Renal cortical epithelial cell (primary cell): ENCODE measurements at places on chromosomes 7 and 10. TPM values are rescaled to one million over a fixed set of nuclear protein-coding genes. Genes with fewer than 3 reads are reported as not detected.

TMEM270 gene
- not detected in 2 replicates for total RNA-seq

KBTBD2 gene
- total RNA-seq, result 52.5 and 76.1 TPM in 2 replicates

BZW2 gene
- total RNA-seq, result 93.6 and 144 TPM in 2 replicates

CTTNBP2 gene
- total RNA-seq, result 4.3 and 47.5 TPM in 2 replicates

NKX2-3 gene
- total RNA-seq, result not detected in 2 replicates

ADAM22 gene
- 1.2 and 1.6 TPM in 2 replicates for total RNA-seq

CH25H gene
- total RNA-seq, result 0.10 TPM in 1 of 2 replicates, not detected in the other

DNA sequence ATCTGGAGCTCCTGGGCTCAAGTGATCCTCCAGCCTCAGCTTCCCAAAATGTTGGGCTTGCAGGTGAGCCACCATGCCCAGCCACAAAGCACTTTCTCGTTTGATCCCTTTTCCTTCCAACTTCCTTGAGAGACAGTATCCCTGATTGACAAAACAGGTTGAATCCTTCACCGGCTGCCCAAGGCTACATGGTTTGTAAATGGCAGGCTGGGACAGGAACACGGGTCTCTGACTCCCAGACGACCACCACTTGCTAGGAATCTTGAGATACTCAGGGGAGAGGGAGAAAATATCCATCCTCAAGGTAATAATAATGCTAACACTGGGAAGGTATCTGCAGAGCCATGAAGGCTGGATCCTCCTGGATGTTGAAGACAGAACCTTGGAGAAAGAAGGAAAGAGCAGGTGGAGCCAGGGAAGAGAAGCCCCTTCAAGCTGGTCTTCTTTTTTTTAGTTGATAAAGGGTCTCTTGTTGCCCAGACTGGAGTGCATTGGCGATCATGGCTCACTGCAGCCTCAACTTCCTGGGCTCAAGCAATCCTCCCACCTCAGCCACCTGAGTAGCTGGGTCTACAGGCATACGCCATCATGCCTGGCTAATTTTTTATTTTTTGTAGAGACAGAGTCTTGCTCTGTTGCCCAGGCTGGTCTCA is 19.8 kb downstream of the MMRN2 start:
- no peak for DNase-seq

- DNase-seq, result no peak
These were observed 15.0 kb upstream of the COMMD3 start for GRCh38 chr10:22301193-22301592.

- no peak for DNase-seq
These were observed 25.7 kb downstream of the ZNF503 start for GRCh38 chr10:75375838-75376237.

DNA sequence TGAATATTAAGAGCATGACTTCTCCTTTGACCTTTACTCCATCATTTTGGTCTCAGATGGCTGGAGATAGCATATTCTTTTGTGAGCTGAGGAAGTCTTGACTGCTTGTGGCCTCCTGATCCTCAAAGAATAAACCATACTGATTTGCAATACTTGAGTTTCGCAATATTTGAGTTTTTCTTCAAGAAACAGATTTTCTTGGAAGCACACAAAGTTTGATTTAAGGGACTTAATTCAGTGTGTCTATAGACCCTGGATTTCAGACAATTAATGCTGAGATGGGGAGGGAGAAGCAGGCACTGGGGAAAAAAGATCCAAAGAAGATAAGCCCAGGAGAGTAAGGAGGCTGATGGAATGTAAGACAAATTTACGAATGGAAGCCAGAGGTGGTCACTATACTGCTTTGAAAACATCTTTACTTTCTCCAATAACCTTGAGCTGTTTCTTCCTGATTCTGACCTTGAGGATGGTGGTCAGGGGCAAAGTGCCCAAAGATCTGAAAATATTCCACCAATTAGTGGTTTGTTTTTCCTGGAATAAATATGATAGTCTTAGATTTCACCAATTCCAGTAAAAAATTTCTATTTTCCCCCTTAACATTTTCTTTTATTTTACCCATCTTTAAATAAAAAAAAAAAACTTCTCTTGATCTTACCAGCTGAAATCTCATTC is 7.5 kb downstream of the EPDR1 start:
- DNase-seq, result peak; percentile 59

DNA sequence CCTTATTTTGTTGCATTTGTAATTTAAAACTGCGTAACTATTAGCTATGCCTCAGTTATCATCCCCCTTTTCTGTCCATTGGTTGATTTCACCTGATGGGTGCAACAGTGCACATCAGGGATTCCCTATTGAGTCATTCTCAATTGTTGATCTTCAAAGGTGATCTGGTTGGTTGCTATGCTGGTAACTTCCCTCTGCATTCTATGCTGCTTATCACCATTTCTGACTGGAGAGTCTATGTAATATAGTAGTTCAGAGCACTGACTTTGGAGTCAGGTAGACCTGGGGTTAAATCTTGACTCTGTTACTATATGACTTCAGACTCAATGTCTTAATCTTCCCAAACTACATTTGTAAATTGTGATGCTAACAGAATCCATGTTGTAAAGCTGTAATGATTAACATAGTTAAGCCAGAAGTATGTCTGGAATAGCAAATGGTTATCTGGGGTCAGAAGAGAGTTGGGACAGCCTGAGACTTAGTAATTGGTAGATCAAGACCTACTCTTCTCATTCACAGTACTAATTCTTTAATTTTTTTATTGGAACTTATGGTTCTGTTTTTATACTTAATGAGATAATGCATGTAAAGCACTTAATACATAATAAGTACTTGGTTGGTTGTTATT is 38.1 kb downstream of the EXOC6 start:
- DNase-seq, result peak; percentile 64

DNA sequence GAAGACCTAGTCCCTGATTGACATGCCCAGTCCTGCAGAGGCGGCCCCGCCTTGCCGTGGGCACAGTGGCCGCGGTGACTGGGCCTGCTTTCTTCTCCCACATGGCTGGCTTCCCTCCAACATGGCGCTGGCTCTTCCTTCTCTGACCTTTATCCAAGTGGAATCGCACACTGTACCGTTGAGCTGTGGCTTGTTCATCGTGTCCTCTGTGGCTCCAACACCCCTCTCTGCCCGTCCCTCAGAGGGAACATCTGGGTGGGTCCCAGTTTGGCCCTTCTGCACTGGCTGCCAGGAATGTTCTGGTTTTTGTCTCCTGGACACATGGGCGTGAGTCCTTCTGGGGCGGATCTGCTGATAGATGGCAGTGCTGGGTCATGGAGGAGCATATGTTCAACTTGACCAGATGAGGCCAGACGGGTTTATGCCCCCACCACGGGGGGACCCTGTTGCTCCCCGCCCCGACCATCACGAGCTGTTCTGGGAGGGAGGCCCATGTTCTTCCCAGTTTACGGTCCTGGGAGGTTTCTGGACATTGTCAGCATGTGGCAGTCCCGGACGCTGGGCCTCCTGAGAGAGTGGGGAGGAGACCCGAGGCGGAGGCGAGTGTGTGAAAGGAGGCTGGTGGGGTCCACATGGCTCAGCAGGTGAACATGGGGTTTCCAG is 63.5 kb downstream of the LHPP start:
- DNase-seq, result no peak

GRCh38 chr7:28465697-28466096 is 53.4 kb downstream of the CREB5 start:
- DNase-seq, result no peak

GRCh38 chr10:113716109-113716910 is 35.2 kb upstream of the PLEKHS1 start:
- DNase-seq, result no peak

- no peak for DNase-seq
These were observed 57.8 kb downstream of the GCC1 start for GRCh38 chr7:127527561-127527960.

GRCh38 chr7:29511337-29511736 is 52.3 kb upstream of the PRR15 start:
- no peak for DNase-seq

GRCh38 chr7:85699482-85699881 is 512.6 kb upstream of the SEMA3D start:
- DNase-seq, result no peak

DNA sequence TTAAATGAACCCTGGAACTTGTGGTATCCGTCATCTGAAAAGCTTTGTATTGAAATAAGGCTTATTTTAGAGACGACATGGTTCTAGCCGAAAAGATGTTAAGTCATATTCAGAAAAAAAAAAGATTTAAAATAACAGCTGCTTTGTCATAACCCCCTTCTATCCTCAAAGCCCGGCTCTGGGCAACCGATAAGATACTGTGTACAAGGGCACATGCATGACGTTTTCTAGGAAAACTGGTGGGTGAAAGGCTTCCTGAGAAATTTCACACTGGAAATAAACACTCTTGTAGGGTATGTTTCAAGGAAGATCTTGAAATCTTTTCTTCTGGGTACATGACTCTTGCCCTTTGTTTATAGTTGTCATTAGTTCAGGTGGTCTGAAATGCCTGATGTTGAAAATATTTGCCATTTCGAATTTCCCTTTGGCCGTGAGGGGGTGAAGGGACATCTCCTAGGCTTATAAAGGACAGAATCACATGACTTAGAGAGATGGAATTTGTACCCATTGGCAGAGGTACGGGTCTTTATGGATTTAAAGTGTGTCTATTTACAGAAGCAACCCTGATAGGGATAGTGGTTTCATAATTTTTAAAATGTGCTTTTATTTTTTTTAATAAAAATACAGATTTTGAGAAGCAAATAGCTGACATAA is 232.5 kb downstream of the PTEN start:
- no peak for DNase-seq

DNA sequence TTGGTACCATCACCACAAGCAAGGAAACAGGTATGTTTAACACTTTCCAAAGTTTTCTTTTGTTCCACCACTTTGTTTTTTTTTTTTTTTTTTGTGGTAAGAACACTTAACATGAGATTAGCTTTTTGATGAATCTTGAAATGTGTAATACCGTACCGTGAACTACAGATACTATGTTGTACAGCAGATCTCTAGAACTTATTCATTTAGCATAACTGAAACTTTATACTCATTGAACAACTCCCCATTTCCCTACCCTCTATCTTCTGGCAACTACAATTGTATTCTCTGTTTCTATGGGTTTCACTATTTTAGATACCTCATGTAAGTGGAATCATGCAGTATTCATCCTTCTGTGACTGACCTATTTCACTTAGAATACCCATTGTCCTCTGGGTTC is 162.7 kb upstream of the ITGB1 start:
- DNase-seq, result no peak

DNA sequence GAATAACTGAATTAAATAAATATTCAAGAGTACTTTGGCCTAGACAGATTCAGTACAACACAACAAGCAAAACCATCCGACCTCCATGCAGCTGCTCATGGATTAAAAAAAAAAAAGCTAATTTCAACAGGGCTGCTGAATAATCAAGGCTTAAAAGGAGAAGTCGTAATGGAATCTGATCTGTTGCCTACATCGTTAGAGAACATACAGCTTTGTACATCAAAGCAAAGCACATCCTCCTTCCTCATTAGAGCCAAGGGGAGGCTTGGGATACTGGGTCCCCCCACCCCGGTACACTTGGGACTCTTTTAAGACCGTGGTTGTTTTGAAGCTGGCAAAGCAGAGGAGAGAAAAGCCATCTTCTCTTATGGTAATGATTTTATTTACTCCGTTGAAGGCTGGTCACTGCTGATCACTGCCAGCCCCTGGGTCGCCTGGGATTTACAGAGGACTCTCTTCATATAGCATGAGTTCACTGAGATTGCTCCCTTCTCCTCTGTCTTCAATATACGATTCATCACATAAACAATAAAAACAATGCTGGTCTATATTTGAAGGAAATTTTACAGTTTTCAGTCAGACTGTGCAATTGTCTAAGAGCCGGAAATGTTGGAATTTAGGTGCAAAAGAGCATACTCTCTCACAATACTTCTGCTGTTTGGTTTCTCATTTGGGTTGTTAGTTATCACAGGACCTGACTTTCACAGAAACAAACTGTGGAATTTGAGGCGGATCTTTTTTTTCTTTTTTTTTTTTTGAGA is 148.8 kb downstream of the FAM107B start:
- DNase-seq, result no peak

GRCh38 chr7:151008143-151008510 is 16.2 kb downstream of the ATG9B start:
- no peak for DNase-seq

- DNase-seq, result peak; percentile 4
These were observed 16.9 kb upstream of the ATP6V0A4 start for GRCh38 chr7:138814816-138815332.

DNA sequence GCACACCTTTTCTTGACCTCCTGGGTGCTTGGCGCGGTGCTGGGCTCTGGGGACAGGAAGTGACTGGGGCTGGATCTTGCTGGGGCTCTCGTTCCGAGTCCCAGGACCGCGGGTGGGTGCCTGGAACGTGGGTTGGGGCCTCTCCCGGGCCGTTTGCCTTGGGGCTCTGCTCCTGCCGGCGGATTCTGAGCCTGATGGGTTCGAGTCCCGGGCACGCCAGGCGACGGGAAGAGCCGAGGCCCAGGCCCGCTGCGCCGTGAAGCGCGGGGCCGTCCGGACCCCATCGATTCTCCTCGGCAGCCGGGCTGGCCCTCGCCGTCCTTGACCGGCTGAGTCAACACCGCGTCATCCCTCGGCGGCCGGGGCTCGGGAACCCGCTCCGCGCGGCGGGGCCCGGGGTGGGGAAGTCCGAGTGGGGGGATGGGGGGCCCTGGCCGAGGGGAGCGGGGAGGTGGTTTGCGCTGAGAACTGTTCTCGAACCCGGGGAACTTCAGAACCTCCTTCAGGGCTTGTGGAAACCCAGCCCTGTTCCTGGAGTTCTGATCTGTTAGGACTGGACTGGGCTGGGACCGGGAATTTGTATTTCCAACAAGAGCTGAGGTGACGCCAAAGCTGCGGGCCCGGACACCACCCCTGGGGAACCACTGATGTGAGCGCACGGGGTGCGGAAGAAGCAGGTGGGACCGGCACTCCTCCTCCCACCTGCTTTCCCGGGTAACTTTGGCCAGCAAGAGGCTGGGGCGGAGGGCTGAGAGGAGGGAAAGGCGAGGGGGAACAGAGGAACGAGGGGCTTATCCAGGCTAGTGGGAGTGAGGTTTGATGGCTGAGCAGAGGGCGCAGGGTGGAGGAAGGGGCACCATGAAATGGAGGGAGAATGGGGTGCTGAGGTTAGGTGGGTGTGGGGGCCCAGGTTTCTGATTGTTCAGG is 6.2 kb downstream of the HHEX start:
- no peak for DNase-seq

- no peak for DNase-seq
These were observed 30.1 kb downstream of the LUC7L2 start for GRCh38 chr7:139389774-139390173.
